CD4-positive, alpha-beta T cell treated with Interleukin-4 for 4 hours (primary cell): ENCODE measurements at places on chromosomes 4 and X.

- no peak for DNase-seq
These were observed 52.7 kb upstream of the TET2 start for GRCh38 chr4:105093975-105094374.

GRCh38 chr4:139873111-139873860, 207.7 kb downstream of the MGST2 start:
- DNase-seq = no peak

- DNase-seq = no peak
These were observed 190.6 kb downstream of the NSUN7 start for GRCh38 chr4:40940317-40940741.

DNA sequence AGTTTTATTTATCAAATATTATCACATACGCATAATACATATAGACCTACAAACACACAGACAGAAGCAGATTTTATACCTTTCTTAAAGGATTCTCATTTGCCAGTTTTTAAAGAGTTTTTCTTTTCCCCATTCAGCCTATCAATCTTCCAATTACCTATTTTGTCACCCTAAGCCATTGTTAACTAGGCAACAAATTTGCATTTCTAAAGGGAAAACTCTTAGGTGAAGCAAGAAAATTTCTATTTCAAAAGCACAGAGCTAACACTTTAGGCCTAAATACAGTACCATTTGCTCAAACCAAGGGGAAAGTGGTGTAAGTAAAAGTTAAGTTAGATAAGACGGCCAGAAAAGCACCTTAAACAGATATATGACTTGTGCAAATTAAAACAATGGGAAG, 156.6 kb downstream of the NDST3 start:
- DNase-seq = no peak

- no peak for DNase-seq
These were observed 1040.7 kb downstream of the RAPGEF2 start for GRCh38 chr4:160143574-160143973.

- peak; percentile 70 for DNase-seq
These were observed 3.5 kb downstream of the CCNI start for GRCh38 chr4:77072195-77072753.

DNA sequence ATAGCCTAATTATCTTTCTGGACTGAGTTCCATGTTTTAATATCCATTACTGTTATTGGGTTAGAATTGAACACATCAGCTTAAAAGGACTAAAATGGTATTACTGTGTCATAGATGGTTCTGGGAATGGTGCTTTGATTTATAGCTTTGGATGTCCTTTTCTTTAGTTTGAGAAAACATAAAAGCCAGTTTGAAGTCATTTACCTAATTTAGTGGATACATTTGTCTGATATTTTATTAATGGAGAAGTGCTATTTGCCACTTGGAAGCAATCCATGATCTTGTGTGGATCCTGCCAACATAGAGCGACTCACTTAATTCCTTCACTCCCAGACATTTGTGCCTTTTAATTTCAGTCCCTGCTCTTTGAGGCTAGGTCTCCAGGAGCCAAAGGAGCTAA, 212.4 kb upstream of the PACRGL start:
- DNase-seq = no peak

- DNase-seq = no peak
These were observed 170.2 kb upstream of the NUDT6 start for GRCh38 chr4:123092586-123092985.

GRCh38 chr4:79170077-79170476, 155.8 kb downstream of the NAA11 start:
- no peak for DNase-seq

- DNase-seq = no peak
These were observed 71.3 kb downstream of the PAK3 start for GRCh38 chrX:111167334-111167733.

- no peak for DNase-seq
These were observed 191.7 kb upstream of the CPEB2 start for GRCh38 chr4:14810568-14810967.

GRCh38 chr4:104129243-104129642, 365.5 kb downstream of the CXXC4 start:
- DNase-seq = no peak

DNA sequence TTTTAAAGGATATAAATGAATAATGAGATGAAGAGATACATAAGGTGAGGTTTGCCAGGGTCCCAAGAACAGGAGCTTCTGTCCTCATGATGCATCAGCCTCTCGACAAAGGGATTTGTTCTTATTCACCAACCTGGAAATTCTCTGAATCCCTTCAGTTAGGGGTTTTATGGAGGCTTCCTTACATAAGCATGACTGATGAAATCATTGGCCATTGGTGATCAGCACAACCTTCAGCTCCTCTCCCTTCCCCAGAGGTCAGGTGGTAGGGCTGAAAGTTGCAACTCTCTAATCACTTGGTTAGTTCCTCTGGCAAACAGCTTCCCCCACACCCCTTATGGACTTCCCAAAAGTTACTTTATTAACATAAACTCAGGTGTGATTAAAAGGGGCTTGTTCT, 222.0 kb downstream of the SPRY1 start:
- DNase-seq = no peak

- no peak for DNase-seq
These were observed 380.6 kb upstream of the SPOCK3 start for GRCh38 chr4:167614866-167615265.

GRCh38 chr4:56406151-56406550, 18.9 kb upstream of the AASDH start:
- DNase-seq = no peak

DNA sequence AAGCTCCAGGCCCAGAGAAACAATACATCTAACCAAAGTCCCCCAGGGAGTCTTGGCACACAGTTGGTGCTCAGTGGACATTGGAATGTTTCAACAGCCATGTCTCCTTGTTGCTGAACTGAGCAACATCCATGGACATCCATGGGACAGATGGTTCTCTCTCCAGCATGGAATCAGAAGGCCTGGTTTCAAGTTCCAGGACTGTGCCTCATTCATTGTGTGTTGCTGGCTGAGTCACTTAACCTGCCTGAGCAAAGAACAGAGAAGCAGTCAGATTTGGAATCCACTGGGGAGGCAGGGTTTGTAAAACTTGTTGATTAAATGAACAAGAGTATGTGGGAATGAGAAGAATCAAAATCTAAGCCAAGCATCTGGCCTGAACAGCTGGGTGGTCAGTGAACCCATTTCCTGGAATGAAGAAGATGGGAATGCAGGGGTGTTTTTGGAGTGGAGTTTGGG, 147.9 kb downstream of the CHIC2 start:
- DNase-seq = no peak

GRCh38 chrX:88072339-88073030, 554.9 kb downstream of the KLHL4 start:
- no peak for DNase-seq

DNA sequence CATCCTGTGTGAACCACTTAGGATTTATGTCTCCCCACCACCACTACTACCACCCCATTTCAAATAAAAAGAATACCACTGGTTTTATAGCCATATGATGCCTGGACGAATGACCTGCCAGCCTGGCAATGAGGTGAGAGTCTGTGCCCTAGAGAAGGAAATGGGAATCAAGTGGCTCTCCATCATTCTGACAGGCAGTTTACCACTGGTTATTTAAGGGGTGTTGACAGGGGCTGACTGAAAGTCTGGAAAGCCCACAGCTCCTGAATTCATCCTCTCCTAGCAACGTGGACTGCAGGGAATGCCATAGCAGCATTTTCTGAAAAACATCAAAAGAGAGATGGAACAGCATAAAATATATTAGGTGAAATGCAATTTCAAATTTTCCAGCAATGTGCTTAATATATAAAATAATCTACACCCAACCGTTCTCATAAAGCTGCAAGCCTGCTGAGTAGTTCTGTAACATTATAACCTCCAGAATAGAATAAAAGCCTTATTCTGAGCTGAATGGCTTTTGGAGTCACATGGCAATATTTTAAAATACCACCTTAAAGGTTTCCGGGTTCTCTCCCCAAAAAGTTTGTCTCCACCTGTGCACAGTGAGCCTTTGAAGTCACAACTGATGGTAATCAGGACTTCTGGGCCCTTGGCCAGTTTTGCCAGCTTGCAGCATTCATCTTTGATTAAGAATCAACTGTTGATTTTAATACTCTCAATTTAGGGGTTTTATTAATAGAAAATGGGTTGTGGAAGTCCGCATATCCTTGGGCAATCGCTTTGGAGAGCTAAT, 121.5 kb downstream of the DCTD start:
- DNase-seq = no peak

DNA sequence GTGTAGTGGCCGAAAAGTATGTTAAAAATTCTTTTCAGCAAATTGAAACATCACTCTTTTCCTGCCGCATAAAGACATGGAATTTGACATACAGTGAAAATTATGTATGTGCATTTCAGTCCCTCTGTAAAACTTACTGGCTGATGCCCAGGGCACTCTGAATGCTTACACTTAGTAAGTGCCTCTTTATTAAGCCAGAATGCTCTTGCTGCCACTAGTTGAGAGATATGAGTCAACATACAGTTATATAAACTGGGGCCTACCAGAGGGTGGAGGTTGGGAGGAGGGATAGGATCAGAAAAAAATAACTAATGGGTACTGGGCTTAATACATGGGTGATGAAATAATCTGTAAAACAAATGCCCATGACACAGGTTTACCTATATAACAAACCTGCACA, 38.1 kb upstream of the TRPC5 start:
- no peak for DNase-seq

GRCh38 chrX:56563231-56564161, at the start of gene UBQLN2:
Gene UBQLN2 (plus strand): TSS chrX:56563627. CDS start chrX:56563874, 247 bp downstream.
- peak; percentile 79 for DNase-seq

DNA sequence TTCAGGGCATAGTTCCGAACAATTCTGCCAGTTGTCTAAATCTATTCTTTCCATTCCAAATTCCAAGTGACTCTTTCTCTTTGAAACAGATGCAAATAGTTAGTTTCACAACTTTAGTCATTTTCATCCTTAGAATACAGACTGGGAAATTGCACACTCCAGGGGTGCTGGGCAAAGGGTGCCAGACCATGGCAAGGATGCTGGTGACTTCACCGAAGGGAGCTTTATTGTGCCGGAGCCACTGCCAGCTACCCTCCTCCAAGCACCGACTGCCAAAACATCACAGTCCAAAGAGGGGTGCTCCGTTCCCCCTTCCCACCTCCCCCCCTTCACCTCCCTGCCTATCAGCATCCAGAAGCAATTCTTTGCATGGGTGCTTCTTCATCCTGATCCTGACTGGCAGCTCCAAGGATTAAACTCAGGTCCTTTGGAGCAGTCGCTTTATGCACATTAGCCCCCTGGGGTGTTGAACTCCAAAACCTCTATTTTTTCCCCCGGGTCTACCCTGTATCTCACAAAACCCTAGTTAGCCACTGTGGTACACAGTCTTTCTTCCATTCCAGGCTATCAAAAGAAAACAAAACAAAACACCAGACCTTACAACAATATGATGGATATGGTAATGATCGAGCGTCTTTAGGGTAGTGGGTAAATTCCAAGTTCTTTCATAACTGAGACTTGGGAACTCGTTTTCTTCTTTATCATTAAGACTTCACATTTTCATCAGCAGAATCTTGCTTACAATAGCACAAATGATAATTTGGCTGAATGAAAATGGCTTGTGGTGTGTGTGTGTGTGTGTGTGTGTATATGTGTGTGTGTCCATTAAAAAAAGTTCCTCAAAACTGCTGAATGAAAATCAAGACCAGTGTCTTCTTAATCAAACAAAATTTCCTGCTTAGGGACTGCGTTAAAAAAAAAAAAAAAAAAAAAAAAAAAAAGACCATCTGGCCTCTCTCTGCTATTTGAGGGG, 28.7 kb downstream of the MID1 start:
- DNase-seq = no peak

GRCh38 chr4:20248155-20248558, 3.5 kb upstream of the SLIT2 start:
- no peak for DNase-seq

- no peak for DNase-seq
These were observed 21.5 kb downstream of the ARSJ start for GRCh38 chr4:113957956-113958355.

GRCh38 chrX:106415276-106415895, 196.4 kb upstream of the RADX start:
- DNase-seq = peak; percentile 1

DNA sequence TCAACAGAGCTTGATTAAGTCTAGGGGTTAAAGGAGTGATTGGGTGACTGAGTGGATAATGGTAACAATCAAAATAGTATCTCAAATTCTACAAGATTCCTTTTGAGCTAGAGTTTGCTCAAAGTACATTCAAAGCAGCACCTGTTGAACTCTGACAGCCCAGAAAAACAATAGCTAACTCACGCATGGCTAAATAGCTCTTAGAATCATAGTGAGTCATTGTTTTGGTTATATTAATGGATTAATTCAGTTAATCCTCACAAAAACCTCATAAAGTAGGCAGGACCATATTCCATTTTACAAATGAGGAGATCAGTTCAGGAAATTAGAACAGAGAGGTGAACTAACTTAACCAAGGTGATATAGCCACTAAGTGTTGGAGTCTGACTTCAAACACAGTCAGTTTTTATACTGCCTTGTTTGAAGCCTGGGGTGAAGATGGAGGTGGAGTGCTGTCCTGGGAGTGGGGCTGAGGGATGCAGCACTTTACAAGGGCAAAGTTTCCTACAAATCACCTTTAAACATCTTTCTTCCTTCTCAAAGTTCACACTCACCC, 35.9 kb upstream of the PPM1K start:
- peak; percentile 3 for DNase-seq

DNA sequence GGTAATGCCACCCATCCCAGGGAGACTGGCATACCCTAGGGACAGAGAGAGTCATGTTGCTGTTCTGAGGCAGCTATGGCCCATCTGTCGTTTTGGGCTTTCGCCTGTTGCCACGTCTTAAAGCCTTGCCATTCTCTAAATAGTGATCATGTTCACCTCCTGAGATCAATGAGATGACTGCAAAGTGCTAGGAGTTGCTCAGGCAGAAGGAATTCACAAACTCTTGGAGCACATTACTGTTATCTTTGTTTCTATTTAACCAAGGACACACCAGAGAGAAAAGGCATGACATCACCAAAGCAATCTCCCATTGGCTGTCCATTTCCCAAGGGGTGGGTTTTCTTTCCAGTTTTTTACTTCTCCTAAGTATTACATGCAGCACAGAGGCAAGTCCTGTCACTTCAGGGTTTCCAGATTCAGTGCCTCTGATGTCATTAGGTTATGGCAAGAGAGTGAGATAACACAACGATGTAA, 37.1 kb upstream of the SETD7 start:
- no peak for DNase-seq

- peak; percentile 38 for DNase-seq
These were observed 133.2 kb upstream of the ADAMTS3 start for GRCh38 chr4:72701987-72702819.
